ENCODE measurements at places on chromosomes 4 and X.

DNA sequence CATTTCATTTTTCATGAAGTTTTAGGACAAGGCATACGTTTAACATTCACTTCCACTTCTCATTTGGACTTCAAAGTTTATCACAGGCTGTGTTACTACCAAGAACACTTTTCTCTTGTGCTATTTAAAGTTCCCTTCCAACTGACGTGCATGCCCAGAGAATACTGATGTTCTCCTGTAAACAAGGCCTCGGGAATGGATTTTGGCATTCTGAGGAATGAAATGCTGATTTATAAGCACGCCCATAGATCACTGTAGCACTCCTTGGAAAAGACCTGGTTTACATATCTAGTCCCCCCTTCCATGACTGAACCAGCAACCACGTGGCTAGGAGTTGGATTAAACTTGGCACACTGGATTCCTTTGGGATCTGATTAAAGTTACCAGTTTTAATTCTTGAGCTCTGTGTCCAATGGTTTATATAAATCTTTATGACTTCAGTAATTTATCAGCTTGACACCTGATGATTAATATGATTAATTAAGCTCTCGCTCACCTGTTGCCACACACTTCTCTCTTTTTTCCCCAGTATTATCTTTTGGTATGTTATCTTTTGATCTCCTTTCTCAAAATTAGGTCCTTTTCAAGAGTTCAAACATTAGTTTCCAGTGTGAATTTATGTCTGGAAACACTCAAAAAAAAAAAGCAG lies 122.4 kb upstream of the HAND2 start:
- no peak for DNase-seq

DNA sequence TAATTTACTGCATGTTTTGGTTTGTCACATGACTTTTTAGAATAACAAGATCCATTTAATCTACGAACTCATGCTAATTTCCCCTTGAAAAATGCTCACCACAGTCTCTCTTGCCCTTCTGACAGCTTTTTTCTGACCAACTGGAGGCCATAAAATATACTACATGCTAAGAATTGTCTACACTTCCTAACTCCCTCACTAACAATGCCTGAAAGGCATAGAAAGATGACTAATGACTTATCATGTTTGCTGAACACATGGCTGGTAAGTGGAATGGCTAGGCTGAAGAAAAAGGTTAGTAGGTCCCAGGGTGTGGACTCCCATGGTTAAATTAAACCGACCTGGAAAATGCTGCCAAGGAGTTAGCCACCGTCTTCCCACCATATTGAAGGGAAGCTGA lies 309.9 kb downstream of the SPOCK3 start:
- DNase-seq, result no peak

- DNase-seq, result no peak
Measured at GRCh38 chr4:57071326-57071725, 38.9 kb downstream of the IGFBP7 start.

- DNase-seq, result no peak
Measured at GRCh38 chrX:151402719-151403390, 5.8 kb downstream of the VMA21 start.

DNA sequence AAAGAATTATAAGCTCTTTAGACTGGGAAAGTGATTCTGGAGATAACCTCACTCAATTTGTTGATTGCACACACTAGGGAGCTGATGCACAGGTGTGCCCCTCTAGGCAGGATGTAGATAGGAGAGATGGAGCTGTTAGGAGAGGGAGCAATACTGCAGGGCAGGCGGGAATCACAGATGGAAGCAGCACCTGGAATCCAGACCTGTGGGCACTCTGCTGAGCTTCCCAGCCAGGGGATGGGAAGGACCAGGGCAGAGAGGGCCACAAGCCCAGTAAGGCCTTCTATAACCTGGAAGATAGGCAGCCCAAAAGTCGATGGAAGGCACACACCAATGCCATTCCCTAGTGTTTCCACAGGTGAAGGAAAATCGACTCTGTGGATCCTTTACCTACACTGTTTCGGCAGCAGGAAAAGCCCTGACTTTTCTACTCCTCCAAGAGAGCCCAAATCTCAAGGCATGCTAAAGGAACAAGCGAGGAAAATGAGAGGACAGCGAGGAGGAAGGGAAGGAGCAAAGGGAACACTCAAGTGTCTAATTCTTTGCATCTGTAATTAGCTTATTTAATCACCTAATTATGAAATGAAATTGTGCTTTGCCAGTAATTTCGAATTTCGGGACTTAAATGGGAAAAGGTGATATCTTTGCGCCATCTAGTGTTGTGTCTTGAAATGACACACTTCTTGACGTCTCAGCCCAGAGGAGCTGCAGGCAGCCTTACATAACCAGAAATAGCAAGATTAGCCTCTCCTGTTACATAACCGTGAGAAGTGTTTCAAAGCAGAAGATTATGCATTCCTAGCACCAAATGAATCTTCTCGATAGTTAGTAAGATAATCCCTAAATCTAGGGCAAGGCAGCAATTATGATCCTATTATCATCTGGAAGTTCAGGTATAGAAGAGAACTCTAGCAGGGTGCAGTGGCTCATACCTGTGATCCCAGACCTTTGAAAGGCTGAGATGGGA lies 31.0 kb upstream of the TLR3 start:
- peak; percentile 70 for DNase-seq

DNA sequence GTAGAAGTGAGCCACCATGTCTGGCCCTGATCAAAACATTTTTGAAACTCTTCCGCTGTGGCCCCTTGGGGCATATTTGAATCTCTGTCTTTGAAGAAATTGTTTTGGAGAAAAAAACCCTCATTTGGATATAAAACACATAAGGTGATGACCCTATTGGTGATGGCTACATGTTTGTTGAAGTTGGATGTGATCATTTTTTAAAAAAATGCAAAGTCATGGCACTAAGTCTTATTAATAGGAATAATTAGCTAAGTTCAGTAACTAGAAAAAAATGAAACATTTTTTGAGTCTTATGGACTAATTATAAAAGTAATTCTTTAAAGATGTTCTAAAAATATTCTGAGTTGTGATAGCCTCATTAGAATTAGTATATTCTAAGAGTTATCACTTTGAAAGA lies 17.9 kb upstream of the BBS7 start:
- DNase-seq, result no peak

DNA sequence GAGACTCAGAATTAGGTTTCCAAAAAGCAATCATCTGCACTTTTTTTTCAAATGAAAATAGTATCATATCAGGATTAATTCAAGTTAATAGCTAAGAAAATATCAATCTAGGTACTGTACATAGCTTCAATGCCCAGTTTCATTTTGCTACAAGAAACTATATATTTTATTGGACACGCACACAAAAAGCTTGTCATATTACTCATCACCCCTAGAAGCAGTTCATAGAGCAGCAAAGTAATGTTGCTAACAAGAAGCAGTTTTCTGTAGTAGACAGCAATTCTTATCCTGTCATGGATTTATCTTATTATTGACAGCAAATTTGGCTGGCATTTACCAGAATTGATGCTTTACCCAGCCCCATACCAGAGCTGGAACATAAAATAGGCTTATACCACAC lies 52.3 kb upstream of the LSM6 start:
- no peak for DNase-seq

DNA sequence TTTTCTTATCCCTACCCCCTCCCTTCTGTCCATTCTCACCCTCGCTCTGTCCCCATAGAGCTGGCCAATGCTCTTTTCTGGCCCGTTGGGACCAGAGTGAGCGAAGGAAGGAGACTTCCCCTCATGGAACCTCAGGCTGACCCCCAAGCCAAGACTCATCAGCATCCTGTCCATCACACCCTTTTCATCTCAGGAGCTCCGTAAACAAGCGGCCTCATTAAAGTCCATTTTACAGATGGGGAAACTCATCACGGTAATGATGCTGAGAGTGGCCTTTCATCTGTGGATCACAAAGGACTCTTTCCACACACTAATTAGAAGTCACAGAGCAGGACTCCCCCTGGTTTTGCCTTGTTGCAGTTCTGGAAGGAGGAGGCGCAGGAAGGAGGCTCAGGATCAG lies 67.4 kb upstream of the SLC34A2 start:
- DNase-seq, result no peak

GRCh38 chr4:3582091-3582475 lies 49.9 kb upstream of the LRPAP1 start:
- DNase-seq, result no peak

DNA sequence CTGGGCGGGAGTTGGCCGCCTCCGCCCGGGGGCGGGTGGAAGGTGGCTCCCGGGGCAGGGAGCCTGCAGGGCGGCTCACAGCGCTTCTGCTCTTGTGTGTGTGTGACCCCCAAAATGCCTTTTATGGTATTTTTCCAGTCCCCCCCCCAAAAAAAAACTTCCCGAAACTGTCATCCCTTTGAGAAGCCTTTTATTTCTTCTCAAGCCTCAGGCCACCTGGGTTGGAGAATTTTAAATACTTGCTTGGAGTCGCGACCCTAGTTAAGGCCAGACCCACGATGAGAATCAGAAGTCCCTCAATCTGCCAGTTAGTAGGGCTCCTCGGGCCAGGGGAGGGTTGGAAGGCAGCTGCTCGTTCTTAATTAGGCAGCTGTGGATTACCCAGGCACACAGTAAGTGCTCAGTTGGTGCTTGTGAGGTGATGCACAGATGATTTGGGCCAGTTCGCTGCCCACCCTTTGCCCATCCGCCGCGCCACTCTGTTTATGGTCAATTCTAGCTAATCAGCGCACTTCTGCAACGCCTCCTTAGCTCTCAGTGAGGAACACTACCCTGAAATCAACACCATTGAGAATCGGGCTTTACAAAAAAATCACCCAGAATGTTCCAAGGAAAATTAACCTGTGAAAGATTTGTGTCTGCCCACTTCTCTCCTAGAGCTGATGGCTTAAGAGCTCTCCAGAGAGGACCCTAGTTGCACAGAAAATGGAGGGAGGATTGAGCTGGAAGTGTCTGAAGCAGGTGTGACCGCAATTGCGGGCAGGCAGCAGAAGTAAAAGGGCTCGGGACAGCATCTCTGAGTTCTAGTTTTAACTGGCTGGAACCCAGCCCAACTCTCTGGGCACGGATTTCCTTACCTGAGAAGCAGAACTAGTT lies 648 bp upstream of the SCD5 start:
- no peak for DNase-seq

DNA sequence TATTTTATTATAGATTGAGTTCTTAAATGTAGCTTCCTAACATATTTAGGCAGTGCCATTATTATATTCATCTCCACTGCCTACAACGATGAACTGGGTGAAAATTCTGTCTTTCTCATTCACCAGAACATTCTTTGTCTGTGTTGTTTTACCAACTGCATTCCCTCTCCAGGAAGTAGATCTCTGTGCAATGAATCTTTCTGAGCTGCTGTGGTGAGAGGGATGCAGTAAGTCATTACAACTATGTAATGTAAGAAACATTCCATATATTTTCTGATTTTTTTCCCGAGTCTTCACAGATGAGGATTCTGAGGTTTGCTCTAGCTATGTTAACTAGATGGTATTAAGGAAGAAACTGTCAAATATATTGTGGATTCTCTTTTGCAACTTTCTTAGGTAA lies 811.9 kb upstream of the PCDH7 start:
- DNase-seq, result no peak

- DNase-seq, result no peak
Measured at GRCh38 chrX:65783746-65784145, 116.3 kb downstream of the MSN start.

GRCh38 chrX:30538271-30538670 lies 39.3 kb downstream of the TASL start:
- no peak for DNase-seq

DNA sequence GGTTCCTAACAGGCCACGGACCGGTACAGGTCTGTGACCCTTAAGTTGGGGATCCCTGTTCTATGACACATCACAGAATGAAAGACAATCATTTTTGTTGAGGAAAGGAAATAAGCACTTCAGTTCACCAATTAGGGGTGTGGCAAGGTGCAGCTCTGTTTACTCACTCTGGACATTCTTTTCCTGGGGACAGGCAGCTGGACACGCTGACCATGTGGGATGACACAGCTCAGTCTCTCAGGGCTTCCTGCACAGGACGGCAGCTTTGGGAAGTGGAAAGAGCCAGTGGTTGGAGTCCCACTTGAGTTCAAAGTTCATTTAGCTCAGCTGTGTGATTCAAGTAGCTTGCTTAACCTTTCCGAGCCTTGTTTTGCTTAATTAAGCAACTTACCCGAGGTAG lies 55.7 kb downstream of the NDNF start:
- DNase-seq, result no peak

DNA sequence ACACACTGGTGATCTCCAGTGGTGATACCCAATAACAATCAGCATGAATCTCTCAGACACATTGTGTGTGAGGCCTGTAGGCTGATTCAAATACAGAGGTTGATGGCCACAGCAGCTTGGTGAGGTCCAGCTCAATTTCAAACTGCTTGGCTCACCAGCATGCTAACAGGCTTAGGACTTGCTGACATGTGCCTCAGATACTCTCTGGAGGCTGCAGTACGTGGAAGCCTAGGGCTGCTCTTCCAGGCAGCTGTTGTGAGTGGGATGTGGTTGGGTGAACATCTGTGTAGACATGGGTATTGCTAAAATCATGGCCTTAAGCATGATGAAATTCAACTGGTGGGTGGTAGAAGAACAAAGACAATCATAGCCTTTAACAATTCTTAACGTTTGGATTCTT lies 4.3 kb downstream of the CXCL9 start:
- no peak for DNase-seq

DNA sequence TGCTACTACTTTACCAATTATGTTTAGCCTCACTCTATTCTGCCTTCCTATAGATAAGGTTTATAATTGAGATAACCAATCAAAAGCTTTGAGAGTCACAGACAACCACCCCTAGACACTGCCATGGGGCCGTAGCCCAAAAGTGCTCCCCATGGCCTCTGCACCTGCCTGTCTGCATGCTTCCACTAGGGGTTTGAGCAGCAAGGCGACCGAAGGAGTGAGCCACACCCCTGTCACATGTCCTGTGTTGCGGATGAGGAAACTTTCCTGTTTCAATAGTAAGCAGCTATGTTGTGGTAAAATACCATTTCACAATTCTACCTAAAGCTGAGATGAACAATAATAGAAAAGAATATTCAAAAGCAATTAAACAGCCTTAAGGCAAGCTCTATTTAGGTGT lies 856.0 kb upstream of the FRG1 start:
- DNase-seq, result no peak

DNA sequence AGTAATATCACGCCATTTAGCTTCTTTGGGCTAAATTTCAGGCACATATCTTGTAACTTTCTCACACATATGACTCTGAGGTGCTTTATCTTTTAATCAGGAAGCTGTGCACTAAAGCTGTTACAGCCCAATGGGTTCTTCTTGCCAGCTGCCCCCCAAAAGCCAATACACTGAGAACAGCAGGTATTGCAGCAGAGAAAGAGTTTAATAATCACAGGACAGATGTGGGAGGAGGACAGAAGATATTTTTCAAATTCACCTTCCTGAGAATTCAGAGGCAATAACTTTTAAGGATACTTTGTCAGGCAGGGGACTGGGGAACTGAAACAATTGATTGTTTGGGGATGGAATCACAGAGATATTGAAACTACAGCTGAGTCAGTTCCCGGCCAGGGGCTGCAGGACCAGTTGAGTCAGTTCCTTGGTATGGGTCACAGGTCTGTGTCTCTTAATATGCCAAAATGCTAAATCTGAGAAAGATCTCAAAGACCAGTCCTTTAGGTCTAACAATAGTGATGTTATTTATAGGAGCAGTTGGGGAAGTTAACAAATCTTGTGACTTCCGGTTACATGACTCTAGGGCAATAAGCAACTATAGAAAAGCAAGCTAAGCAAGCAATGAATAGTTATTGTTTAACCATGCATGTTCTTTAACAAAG lies 28.1 kb downstream of the DDIT4L start:
- no peak for DNase-seq

GRCh38 chrX:133297284-133297683 lies 79.1 kb upstream of the TFDP3 start:
- no peak for DNase-seq
